NCI-H2081 (cell line): ENCODE measurements at places on chromosomes 4 and X.
A peak's percentile ranks its signal among the peaks of the same experiment; 100 is the strongest.

GRCh38 chr4:163707873-163708272 is 213.4 kb downstream of the TMA16 start:
- DNase-seq, result no peak

DNA sequence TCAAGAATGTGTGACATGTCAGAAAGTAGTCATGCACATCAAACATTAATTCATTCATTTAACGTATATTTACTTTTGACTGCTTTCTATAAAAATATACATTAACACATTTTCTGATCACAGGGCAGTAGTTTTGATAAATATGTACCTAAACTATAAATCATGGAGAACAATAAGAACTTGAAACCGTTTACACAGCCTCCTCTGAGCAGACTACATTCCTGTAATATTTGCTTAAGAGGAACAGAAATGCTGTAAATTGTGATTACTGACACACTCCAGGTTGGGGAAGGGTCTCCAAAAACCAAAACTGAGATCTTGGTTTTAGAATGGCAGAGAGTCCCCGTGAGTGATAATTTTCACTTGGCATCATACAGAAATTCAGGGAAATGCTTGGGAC is 120.7 kb upstream of the PPARGC1A start:
- DNase-seq, result no peak

GRCh38 chr4:53015681-53016080 is 153.6 kb downstream of the RASL11B start:
- peak; percentile 47 for DNase-seq

DNA sequence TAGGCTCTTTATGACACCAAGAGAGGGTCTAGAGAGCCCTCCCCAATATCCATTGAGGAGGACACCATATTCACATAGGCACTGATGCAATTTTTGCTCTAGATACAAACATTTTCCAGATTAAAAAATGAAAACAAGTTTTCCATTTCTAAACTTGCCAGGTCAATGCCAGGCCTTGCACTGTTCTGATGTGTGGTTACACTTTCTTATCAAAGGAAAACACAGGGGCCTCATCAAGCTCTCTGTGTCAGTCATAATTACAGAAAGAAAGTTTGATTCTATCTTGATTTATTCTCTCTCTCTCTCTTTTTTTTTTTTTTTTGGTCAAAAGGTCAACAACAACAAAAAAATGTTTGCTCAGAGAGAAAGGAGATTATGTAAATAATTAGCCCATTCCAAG is 80.2 kb upstream of the ACSL4 start:
- DNase-seq, result no peak

GRCh38 chrX:136115126-136115903 is 32.0 kb upstream of the FHL1 start:
- DNase-seq, result no peak

DNA sequence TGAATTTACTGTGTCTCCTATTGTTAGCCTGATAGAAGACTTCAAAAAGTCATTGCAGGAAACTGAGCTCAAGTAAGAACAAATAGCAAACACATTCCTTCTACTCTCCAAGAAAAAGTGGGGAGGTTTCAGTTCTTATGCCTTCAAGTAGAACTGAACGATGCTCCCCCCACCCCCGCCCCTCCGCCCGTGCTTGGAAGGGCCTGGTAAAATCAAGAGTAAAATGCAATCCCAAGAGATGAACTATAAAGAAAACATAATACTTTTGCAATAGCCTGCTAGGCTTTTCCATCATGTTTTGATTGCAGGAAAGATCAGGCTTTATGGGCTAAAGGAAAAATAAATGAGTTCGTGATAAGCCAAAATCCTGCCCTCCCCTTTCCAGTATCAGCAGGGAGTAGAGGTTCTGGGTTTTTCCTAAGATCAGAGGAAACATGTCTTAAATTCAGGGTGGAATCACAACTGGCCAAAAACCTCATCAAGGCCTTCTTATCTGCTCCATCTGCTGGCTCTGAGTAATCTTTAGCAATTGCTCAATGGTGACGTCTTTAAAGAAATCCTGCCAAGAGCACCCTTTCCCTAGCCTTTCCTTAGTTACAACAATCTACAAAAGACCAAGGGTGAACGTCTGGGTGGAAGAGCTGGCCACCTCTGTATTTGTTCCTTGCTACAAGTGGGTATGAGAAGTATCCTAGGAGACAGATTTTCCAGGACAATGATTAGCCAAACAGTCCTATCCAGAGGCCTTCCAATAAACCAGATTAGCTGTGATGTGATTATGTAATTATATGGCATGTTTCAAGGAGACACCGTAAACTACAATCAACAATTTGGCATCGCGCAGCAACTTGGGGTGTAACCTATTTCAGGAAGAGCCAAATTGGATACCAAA is 66.3 kb upstream of the FAM9C start:
- peak; percentile 43 for DNase-seq

- no peak for DNase-seq
Observed at GRCh38 chr4:16329125-16329796, 103.0 kb upstream of the TAPT1 start.

DNA sequence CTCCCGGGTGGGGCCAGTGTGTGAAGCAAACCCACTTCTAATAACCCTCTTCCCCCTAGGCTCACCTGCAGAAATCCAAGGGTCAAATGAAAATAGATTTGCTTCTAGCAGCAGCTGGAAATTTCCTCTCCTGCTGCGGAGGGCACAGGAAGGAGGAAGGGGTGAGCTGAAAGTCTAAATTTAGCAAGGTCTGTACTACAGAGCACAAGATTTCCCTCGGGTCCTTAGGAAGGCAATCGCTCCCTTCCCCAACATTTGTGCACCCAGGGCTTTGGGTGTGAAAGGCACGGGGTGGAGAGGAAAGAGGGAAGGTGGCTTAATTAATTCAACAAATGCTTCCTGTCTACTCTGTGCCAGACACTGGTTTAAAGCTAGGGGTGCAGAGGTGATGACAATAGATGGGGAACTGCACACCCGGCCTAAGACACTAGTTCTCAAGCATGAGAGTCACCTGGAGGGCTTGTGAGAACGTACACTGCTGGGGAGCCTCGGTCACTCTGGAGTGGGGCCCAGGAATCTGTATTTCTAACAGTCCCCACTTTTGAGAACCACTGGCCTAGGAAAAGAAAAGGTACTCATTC is 204.4 kb downstream of the NSUN7 start:
- DNase-seq, result no peak

DNA sequence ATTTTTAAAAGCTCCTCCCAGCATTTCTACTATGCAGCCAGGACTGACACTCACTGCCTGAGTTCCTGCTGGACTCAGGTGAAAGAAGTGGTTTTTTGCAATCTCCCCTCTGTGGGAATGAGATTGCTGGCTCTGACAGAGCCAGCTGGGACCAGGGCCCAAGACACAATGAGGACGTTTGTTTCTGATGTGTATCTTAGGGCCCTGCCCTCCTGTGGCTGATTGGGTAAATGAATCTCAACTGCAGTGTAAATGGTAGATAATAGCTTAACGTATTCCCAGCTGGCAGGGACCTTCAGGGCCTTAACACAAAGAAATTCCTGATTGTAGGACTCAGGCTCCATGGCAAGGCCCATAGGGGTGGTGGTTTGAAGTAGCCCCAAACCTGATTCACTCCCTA is 85.8 kb upstream of the PRPS1 start:
- DNase-seq, result peak; percentile 73

GRCh38 chr4:31065086-31065485 is 344.9 kb downstream of the PCDH7 start:
- DNase-seq, result no peak
